Keratinocyte (primary cell): ENCODE measurements at places on chromosomes 6 and 20.

GRCh38 chr20:48190757-48191156 lies 405.5 kb upstream of the SULF2 start:
- DNase-seq, result no peak

DNA sequence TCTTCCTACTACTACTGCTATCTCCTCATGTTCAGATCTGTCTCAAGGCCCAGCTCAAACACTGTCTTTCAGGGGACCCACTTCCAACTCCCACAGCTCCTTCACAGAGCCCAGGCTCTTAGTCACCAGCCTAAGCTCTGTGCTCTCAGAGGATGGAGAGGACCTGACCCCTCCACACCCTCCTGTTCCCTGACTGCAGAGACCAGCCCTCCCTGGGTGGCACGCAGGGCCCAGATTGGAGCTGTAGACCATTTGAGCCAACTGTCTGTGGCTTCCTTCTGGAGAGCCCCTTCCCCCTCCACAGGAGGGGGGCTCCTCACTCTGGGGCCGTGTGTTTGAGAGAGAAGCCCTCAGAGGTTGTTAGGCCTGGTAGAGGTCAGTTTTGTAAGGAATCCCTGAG lies 9.8 kb downstream of the SNPH start:
- no peak for DNase-seq

- no peak for DNase-seq
These were observed 44.9 kb upstream of the JAG1 start for GRCh38 chr20:10718661-10719060.

GRCh38 chr6:4023240-4023639 lies 55.7 kb downstream of the FAM217A start:
- no peak for DNase-seq

- DNase-seq, result no peak
These were observed 153.7 kb upstream of the PRDM1 start for GRCh38 chr6:105932440-105932839.

- no peak for DNase-seq
These were observed at the start of gene STK35 for GRCh38 chr20:2101057-2101864. Gene STK35, plus strand, starts transcription at chr20:2101827. Its CDS starts 55 bp downstream, at chr20:2101882.

DNA sequence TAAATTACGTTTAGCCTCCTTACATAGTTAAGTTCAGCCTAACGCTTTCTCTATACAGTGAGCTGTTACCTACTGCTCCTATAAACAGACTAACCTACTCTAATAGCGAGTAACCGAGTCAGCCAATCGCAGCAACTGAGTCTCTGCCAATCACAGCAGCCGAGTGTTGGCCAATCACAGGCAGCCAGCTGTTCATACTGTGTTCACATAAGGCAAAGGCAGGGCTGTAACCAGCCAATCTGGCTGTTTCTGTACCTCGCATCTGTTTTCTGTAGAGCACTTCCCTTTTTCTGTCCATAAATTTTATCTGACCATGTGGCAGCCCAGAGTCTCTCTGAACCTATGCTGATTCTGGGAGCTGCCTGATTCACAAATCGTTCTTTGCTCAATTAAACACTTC lies 263.9 kb upstream of the JARID2 start:
- DNase-seq, result no peak

GRCh38 chr20:58595167-58595566 lies 55.9 kb upstream of the STX16 start:
- DNase-seq, result no peak

DNA sequence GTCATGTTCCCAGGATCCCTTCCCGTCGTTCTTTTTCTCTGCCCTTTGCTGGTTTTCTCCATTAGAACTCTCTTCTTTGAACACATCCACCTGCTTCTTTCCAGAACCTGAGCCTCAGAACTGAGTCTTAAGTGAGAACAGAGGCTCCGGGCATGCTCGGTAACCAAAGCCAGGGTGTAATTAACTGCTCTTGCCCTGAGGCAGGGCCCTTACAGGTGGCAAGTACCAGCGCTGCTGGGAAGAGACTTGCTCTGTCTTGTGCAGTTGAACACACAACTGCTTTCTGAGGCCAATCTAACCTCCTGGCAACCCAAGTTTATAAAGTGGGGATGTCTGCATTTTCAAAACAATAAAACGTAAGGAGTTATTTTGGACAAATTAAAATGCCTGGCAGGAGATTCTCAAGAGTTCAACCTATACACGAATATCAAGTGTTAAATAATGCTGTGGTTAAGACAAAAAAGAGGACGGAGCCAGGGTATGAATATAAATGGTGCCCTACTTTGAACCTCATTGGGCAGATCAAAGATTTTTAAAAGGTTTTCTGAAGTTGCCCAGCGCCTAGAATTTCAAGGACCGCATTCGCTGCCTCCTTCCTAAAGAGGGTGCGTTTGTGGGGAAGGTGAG lies 12.4 kb upstream of the DEK start:
- peak; percentile 32 for DNase-seq

DNA sequence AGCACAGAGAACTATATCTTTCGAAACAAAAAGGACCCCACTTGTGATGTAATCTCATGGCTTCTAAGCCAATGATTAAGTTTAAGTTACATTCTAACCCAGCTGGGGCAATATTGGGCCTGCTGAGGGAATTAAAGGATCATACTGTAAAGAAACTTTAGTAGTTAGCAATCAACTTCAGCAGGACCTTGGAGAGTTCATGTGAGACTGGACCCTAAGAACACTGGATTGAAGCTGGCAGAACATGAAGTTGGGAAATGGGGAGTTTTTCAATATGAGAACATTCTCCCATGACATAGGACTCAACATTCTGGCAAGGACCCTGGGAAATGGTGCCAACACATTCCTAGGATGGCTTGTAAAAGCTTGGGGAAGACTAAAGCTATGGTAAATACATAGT lies 516.2 kb downstream of the PKHD1 start:
- no peak for DNase-seq

- DNase-seq, result no peak
These were observed 43.9 kb upstream of the PLCB4 start for GRCh38 chr20:9025011-9025410.

GRCh38 chr6:85063611-85064010 lies 299.2 kb upstream of the TBX18 start:
- DNase-seq, result no peak

GRCh38 chr6:134414793-134415192 lies 96.9 kb upstream of the SGK1 start:
- no peak for DNase-seq

DNA sequence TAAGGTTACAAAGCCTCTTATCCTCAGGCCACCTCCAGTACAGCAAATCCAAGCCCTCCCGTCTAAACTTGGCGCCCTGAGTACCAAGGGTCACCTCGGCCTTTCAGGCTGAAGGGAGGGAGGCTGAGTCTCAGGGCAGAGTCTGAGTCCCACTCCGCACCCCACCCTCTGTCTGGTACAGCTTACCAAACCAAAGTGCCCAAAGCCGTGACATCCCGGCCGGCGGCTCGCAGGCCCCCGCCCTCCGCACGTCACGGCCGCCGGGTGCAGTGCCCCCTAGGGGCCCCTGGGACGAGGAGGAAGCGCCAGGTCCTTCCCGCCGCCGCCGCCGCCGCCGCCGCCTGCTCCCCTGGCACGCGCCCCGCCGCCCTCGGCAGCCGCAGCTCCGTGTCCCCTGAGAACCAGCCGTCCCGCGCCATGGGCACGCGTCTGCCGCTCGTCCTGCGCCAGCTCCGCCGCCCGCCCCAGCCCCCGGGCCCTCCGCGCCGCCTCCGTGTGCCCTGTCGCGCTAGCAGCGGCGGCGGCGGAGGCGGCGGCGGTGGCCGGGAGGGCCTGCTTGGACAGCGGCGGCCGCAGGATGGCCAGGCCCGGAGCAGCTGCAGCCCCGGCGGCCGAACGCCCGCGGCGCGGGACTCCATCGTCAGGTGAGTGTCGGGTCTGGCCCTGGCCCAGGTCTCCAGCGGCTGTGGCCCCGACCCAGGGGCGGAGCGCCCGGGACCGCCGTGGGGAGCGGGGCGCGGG lies at the start of gene MTHFD1L:
MTHFD1L (plus strand) TSS at position 297 of the 741 bp plus-strand sequence; CDS start at position 418, 121 bp downstream.
- no peak for DNase-seq

- no peak for DNase-seq
These were observed 221.7 kb upstream of the ECI2 start for GRCh38 chr6:4356899-4357659.

DNA sequence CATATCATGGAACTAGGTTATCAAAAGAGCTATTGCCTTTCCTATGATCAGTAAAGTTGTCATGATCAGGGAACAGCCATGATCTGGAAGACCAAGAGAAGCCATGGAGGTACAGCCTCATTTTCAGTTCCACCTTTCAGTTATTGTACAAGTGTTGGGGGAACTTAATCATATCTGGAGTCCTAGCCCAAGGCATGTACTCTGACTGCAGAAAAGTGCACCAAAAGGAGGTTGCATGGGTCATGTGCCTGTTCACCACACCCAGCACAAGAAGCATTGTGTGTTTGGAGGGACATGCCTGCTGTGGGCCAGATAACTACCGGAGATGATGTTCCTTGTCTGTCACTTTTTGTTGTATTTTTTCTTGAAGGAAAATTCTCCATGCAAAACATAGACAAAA lies 185.8 kb upstream of the MAN1A1 start:
- no peak for DNase-seq
